ENCODE measurements at places on chromosomes 1 and 21.

DNA sequence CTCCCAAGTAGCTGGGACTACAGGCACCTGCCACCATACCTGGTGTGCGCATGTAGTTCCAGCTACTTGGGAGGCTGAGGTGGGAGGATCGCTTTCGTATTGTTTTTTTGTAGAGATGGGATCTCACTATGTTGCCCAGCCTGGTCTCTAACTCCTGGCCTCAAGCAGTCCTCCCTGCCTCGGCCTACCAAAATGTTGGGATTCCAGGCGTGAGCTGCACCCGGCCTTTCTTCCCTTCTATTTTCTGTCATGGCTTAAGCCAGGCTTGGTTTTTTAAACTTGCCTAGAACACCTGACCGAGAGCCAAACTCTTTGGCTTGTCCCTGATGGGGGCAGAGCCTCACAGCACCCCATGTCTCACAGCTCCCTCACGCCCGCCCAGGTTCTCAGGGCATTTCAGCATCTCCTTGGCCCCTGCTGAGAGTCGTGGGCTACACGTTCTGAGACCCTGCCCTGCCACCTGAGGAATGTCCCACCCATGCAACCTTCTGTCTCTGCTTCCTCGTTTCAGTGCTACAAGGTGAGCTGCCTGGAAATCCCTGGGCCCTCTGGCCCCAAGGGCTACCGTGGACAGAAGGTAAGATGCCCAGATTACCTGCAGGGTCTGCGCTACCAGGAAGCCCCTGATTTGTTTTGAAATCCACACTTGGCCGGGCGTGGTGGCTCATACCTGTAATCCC lies 15.7 kb downstream of the COL6A2 start:
- no peak for DNase-seq

DNA sequence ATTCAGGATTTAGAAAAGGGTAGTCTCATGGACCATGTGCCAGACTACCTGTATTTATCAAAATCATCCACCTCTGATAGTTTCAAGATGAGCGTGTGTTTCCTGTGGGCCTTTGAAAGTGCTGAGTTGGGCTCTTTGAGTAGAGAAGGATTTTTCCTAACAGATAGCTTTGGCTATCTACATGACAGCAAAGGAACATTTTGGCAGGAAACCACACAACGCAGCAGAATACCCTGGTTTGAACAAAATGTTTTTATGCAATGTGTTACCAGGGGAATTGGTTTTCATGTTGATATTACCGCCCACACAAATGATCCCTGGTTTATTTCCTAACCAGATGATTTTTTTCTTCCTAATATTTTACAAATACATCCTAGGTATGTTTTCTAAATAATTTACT lies 431.4 kb downstream of the NEGR1 start:
- no peak for DNase-seq

GRCh38 chr1:207453710-207454045 lies 450 bp upstream of the CR2 start:
- no peak for DNase-seq

GRCh38 chr21:40254540-40255465 lies 387.6 kb downstream of the PCP4 start:
- no peak for DNase-seq
